NCI-H748 treated with DMSO at 0.1 percent for 48 hours (cell line): ENCODE measurements at places on chromosomes 13 and 19.

DNA sequence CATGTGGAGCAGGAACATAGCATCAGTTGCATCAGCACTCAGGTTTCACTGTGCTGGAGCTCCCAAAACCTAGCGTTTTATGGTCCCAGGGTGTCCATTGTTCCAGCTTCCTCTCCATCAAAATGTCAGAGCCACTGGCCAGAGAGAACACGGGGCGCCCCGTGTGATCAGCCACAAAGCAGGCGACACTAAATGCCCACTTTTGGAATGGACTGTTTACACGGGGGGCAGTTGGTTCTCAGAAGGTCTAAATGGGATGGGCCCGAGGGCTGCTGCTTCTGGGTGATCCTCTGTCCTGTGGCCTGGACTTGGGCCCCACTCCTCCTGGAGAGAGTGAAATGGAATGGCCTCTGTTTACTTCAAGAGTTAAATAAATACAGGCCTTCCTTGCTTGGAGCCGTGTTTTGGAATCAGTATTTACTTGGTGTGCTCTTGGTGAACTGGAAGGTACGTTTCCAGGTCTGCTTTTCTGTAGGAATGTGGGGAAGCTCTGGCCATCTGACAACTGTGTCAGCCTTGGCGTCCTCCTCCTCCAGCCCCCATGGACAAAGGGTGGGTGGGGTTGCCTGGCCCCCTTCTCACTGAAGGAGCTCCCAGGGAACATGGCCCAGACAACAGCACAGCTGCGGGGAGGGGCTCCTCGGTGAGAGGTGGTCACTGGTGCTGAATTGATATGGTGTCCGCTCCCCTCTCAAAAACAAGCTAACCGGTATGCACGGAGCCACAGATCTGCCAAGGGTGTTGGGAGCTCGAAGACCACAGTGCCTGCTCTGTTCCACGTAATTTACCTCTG is 16.1 kb upstream of the MCF2L start:
- no peak for DNase-seq

- no peak for DNase-seq
Observed at GRCh38 chr19:41802770-41803169, 6.4 kb downstream of the CEACAM3 start.

DNA sequence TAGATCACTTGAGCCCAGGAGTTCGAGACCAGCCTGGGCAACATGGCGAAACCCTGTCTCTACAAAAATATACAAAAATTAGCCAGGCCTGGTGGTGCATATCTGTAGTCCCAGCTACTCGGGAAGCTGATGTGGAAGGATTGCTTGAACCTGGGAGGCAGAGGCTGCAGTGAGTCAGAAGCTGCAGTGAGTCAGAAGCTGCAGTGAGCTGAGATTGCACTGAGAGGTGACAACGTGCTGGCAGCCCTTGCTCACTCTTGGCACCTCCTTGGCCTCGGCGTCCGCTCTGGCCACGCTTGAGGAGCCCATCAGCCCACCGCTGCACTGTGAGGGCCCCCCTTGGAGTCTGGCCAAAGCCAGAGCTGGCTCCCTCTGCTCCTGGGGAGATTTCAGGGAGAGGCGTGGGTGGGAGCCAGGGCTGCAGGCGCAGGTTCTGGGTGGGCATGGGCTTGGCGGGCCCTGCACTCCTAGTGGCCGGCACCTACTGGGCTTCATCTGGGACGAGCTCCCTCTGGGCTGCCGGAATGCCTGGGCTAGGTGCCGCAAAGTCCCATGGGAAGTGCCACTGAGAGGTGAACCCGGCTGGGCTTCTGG is 39.5 kb upstream of the RPL21 start:
- no peak for DNase-seq

DNA sequence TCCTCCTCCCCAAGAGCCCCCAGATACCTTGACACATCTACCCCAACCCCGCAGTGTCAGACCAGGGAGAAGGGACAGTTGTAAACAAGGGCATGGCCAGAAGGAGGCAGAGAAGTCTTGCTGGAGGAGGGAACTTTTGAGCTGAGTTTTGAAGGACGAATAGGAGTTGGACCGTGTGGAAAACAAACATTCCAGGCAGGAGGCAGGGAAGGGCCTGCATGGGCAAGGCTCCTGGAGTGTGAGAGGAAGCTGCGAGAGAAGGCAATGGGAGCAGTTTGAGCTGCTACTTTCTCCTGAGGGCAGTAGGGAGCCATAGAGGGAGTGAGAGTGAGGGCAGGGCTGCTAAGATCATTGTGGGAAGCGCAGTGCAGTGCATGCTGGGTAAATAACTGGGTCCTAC is 23.3 kb downstream of the IL12RB1 start:
- DNase-seq: no peak

DNA sequence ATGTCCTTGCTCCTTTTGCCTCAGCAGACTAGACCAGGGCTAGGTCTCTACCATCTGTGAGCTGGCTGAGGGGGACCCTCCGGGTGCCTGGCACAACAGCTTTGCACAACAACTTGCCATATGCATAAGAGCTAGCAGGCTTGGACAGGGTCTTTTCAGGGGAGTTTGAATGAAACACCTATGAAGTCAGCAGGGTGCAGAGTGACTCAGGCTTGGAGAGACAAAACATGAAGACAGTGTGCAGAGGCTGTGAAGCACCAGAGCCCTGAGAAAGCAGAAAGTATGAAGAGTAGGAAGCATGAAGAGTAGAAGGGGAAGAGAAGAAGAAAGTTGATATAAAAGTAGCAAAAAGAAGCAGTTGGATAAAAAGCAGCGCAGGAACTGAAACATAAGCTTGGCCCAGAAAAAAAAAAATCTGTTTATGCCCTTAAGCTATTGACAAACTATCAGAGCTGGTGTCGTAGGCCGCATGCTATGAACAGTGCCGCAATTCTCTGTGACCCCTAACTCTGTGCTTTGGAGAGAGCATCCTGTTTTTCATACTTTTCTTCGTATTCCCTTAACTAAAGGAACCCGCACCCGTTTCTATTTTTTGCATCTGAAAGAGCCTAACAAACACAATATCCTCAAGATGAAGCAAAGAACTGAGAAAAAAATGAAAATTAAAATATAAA is 52.7 kb upstream of the FAM216B start:
- DNase-seq: no peak

DNA sequence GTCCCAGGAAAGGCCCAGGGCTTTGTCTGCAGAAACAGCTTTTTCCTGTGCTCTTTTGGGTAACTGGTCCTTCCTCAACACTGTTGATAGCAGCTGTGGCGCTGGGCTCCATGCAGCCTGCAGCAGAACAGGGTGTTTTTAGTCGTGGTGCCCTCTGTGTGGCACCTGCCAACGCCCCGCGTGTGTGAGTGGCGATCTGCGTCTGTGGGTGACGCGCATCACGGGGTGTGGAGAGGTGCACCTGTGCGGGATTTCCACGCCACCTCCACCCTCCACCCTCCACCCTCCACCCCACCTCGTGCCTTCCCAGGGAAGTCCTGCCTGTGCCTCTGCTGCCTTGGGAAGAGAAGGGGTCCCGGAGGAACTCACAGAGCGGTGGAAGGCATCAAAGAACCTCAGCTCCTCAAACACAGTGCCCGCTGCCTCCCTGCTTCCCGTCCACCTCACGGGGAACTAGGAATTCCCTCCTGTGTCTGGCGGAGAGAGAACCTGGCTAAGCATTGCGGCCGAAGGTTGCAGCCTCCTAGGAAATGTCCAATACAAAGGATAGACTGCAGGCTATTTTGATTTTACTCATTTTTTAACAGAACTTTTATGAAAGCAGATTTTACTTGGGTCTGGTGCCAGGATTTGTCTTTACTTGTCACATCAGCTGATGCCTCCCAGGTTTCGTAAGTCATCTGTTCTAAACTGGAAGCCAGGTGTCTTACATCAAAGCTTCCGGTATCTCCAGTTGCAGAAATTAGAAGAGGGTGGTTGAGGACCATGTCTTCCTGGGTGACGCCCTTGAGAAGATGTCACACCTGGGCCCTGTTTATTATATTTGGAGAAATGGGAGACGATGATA is 84.0 kb downstream of the ATP11A start:
- no peak for DNase-seq

- no peak for DNase-seq
Observed at GRCh38 chr13:64347664-64348063, 2882.5 kb downstream of the PCDH9 start.

DNA sequence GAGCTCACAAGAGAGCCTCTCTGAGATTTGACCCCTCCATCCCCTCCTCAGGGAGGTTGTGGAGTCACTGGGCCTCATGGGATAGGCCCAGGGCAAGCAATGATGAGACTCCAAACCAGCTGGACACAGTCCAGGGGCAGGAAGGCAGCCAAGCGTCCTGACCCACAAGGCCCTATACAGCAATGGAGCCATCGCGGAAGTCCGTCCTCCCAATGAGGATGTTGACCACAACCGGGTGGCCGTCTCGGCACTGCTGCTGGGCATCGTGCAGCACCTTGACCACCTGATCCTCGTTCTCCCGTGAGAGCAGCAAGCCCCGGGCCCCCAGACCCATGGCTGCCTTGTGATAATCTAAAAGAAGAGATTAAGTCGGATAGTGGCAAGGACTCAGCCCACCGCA is 7.9 kb downstream of the SYDE1 start:
- DNase-seq: no peak

DNA sequence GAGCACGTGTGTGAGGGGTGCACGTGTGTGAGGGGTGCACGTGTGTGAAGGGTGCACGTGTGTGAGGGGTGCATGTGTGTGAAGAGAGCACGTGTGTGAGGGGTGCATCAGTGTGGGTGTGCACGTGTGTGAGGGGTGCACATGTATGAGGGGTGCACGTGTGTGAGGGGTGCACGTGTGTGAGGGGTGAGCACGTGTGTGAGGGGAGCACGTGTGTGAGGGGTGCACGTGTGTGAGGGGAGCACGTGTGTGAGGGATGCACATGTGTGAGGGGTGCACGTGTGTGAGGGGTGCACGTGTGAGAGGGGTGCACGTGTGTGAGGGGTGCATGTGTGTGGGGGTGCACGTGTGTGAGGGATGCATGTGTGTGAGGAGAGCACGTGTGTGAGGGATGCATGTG is 15.7 kb downstream of the RASA3 start:
- no peak for DNase-seq

GRCh38 chr19:38915329-38916321 is 3.6 kb upstream of the CCER2 start:
- no peak for DNase-seq
